Colonic mucosa (tissue), 4 donors: ENCODE measurements at places on chromosomes 6 and 20. TPM values are rescaled to one million over a fixed set of nuclear protein-coding genes. Genes with fewer than 3 reads are reported as not detected.

DNA sequence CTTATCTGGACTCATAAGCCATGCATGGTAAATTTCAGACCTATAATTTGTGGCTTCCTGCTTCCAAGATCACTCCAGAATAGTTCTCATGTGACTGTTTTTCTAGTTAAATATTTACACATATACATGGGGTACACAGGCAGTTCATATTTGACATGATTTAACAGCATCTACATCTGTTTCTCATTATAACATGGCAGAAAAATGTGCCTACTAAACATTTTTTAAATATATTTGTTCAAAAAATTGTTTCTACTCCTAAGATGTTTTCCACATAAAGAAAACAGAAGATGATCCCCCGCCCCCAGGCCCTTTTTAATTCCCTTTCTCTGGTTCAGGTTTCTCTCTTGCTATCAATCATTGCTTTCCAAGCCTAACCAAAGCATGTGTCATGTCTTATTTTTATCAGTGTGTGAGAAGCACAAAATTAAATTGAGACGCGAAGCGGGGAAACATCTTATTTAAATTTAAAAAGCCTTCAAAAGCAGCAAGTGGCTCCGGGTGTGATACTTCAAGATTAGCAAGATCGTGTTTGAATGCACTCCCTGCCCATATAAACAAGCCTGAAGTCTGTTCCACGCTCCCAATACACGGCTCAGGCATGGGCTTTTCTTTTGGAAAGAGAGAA is 37.3 kb downstream of the IPCEF1 start:
- no peaks in the 10 kb centered on the region for H3K36me3 ChIP-seq
- no peak for DNase-seq
- no peak overlapping the region for H3K27ac ChIP-seq
- no peak overlapping the region for H3K4me3 ChIP-seq

- H3K27ac ChIP-seq = no peak overlapping the region
- H3K4me3 ChIP-seq = no peak overlapping the region
- DNase-seq = no peak
- no peaks in the 10 kb centered on the region for H3K4me1 ChIP-seq
Measured at GRCh38 chr20:57476084-57476526, 48.8 kb downstream of the CTCFL start.

DNA sequence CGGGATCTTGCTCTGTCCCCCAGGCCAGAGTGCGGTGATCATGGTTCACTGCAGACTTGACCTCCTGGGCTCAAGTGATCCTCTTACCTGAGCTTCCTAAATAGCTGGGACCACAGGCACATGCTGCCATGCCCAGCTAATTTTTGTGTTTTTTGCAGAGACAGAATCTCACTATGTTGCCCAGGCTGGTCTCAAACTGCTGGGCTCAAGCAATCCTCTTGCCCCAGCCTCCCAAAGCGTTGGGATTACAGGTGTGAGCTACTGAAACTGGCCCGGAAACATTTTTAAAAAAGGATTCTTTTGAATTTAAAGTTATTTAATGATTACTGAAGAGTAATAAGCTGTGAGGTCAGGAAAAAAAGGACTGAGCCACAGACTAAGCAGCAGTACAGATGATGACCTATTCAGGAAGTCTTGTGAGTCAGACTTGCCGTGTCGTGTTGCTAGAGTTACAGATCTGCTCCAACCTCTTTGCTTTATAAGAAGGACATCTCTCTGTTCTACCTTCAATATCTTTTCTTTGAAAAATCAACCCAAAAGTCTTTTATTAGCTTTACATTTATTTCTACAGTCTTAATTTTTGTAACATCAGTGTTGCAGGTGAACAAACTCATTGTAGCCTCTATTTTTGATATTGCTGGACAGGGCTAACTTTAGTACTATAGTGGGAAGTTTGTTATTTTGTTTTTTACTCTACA is 108.7 kb downstream of the NCOA3 start:
- no peak overlapping the region for H3K4me3 ChIP-seq
- H3K36me3 ChIP-seq = no peaks in the 10 kb centered on the region
- H3K4me1 ChIP-seq = no peaks in the 10 kb centered on the region
- no peaks in the 10 kb centered on the region for H3K27me3 ChIP-seq

- H3K27me3 ChIP-seq = no peaks in the 10 kb centered on the region
- no peaks in the 10 kb centered on the region for H3K4me1 ChIP-seq
- H3K36me3 ChIP-seq = no peaks in the 10 kb centered on the region
- H3K4me3 ChIP-seq = no peak overlapping the region
- DNase-seq = no peak
Measured at GRCh38 chr20:48060841-48061720, 275.8 kb upstream of the SULF2 start.

GRM1 gene
- total RNA-seq = not detected
